ENCODE measurements at places on chromosomes 1 and 21.
A peak's percentile ranks its signal among the peaks of the same experiment; 100 is the strongest.

- no peak for DNase-seq
These were observed 13.0 kb downstream of the UMODL1 start for GRCh38 chr21:42084079-42084478.

GRCh38 chr1:59061876-59062275, 235.0 kb upstream of the FGGY start:
- DNase-seq, result peak; percentile 97

- DNase-seq, result peak; percentile 31
These were observed 115.6 kb downstream of the XCL2 start for GRCh38 chr1:168428063-168428731.

- no peak for DNase-seq
These were observed 7.8 kb downstream of the CELSR2 start for GRCh38 chr1:109256971-109257681.

DNA sequence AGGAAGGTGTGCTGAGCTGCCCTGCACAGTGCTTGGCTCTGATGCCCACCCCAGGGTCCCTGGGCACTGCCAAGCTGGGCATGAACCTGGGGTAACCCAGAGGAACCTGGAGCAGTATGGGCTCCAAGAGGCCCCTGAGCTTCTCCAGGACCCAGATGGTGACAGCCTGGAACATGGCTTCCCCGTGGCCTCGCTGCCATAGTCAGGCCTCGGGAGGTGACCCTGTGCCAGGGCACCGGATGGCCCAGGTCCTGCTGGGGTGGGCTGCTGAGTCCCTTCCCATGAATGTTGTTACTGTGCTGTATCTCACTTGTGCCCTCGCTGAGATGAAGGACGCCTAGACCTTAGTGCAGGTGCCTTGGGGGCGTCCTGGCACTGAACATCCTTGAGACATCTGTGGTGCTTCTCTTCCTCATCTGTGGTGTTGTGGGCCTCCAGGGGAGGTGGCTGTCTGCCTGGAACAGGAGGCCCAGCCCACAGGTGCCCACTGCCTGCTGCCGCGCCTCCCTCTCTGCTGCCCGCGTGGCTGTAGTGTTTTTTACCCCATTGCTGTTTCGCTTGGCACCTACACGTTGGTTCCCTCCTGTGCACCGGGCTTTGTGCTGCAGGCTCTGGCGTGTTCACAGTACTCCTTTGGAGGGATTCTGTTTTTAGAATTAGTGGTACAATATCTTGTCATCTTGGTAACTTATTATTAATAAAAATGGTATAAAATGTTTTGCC, 160.3 kb downstream of the PCBP3 start:
- DNase-seq, result no peak

GRCh38 chr1:81812712-81813111, 12.0 kb downstream of the ADGRL2 start:
- no peak for DNase-seq

DNA sequence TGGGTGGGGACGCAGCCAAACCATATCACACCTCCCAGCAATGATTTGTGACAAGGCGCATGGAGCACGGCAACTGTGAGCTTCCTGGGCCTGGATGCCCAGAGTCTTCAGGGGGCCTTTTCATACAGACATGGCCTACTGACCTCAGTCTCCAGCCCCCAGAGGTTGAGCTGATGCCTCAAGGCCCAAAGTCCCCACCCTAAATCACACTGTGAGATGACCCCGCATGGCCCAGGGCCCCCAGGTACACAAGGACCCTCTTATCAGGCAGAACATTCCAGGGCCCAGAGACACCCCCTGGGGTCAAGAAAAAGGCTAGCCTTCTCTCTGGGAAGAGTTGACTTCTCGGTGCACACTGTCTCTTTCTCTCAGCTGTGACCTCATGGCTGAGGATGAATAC, 179.7 kb upstream of the C1orf174 start:
- no peak for DNase-seq

- DNase-seq, result peak; percentile 64
These were observed 8.6 kb downstream of the FMOD start for GRCh38 chr1:203342192-203342940.

DNA sequence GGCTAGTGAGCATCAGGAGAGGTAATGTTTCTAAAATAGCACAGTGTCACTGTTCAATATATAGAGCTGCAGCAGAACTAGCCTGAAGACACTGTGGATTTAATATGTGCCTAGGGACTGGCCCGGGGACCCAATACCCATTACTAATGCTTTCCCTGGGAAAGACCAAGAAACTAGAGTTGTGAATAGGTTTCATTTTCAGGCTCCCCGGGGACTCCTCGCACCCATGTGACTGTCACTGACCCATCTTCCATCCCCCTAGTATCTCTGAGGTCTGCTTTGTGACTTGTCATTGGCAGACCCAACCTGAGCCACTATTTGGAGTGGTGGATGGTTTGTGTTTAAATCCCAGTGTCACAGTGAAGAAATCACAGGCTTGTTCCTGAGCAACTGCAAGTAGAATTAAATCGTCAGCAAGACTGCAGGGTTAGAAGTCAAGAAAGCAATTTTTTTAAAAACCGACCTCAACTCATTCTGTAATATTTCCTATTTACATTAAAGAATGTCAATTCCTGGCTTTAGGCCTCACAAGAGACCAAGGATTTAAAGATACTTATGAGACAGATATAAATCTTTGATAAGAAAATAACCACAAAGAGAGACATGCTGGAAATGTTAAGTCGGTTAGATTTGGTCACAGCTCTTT, 130.0 kb upstream of the TNR start:
- no peak for DNase-seq

GRCh38 chr1:181354865-181355264, 128.5 kb upstream of the CACNA1E start:
- DNase-seq, result no peak

DNA sequence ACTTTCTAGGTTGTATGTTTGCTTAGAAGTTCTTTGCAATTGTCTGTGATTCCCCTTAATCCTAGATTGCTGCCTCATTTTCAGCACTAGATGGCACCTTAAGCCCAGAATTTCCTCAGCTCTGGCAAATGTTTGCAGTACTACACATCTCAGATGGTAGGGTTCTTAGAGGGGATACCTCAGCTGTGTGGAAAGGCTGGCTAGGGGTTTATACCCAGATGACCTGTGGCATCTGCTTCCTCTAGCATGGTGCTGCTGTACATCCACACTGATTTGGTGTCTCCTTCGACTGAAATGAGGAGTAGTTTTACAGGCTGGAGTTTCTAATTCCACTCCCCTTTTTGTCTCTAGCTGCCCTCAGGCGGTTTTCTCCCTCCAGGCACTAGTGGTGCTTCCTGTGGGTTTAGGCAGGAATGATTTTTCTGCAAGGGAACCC, 23.5 kb downstream of the ASB17 start:
- peak; percentile 39 for DNase-seq

DNA sequence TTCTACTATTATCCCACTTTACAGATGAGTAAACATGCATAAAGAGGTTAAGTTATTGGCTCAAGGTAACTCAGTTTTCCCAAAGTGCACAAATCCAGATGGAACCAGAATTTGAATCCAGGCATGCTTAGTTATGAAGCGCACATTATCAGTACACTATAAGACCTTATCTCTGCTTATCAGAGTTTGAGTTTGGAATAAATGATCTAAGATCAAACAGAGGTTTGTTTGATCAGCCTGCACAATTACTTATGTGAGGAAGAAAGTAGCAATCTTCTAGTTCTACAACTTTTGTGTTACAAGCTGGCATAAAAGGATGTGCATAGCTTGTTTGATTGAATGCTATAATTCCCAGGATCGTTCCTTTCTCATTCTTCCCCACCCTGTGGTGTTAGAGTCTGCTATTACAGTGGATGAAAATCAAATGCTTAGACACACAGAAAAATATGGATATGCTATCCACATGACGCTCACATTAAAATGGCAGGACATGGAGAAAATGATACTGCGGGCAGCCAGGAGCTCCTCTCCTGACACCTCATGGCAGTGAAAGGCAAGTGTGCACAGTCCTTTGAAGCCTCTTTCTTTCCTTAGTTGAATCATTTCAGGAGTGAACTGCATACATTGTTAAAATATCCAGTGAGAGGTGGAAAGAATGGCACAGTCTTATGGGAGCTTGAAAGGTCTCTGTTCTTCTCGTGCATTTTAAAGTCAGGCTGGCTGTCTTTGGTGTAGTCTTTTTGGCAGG, 23.9 kb upstream of the PBX1 start:
- DNase-seq, result no peak

- no peak for DNase-seq
These were observed 7.9 kb downstream of the SORT1 start for GRCh38 chr1:109389638-109390341.

DNA sequence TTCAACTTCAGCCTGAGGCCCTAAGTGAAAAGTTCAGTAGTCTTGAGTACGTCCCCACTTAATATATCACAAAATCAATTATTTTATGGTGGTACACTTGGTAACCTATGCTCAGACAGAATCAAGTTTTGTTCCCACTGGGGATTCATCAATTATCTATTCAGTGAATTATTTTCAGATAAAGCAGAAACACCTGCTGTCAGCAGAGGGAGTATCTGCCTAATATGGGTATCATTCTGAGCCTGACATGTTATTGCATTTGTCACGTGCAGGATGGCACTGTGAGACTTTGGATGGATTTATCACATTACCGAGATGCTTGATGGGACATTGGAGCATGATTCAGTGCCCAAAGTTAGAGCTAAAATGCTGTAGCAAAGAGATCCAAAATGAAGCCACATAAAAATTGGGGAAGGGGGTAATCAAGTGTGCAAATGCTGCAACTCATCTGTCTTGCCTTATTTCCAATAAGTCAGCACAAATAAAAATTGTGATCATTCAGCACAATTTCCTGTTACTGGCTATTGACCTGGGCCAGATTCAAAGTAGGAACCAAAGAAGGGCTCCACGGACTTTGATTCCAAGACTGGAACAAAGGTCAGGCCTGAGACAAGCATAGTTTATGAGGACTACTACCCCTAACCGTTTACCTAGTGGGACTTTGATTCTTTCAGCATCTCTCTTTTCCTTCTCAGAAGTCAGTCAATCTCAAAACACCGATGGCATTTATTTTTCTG, 657.6 kb downstream of the LMO4 start:
- no peak for DNase-seq

DNA sequence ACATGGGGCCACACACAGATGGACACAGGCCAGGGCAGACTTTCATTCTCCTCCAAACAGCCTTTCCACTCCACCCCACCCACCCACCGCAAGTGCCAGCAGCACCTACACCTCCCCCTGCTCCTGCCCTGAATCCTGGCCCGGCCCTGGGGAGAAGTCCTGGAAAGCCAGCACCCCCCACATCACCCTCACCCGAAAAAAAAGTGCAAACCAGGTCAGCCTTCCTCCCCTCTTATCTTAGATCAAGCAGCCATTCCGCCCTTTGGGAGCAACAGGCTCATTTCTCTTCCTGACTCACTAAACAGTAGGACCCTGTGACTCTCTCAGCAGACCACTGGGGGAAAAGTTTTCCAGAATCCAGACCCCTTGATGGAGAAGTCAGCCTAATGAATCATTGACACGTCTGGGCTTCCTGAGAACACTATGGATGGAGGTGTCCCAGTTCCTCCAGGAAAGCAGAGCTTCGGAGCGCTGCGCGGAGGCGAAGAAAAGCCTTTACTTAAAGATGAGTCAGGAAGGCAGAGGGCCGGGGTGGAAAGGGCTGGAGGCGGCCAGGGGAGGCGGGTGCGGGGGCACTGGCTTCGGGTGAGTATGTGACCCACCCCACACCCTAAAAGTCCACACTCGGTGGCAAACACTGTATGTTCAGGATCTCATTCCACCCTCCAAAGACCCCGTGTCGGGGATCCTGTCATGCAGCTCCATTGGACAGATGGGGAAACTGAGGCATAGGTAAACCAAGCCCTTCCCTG, 588.7 kb downstream of the MATN1 start:
- DNase-seq, result no peak

GRCh38 chr21:36639769-36640168, 59.1 kb upstream of the SIM2 start:
- DNase-seq, result no peak

DNA sequence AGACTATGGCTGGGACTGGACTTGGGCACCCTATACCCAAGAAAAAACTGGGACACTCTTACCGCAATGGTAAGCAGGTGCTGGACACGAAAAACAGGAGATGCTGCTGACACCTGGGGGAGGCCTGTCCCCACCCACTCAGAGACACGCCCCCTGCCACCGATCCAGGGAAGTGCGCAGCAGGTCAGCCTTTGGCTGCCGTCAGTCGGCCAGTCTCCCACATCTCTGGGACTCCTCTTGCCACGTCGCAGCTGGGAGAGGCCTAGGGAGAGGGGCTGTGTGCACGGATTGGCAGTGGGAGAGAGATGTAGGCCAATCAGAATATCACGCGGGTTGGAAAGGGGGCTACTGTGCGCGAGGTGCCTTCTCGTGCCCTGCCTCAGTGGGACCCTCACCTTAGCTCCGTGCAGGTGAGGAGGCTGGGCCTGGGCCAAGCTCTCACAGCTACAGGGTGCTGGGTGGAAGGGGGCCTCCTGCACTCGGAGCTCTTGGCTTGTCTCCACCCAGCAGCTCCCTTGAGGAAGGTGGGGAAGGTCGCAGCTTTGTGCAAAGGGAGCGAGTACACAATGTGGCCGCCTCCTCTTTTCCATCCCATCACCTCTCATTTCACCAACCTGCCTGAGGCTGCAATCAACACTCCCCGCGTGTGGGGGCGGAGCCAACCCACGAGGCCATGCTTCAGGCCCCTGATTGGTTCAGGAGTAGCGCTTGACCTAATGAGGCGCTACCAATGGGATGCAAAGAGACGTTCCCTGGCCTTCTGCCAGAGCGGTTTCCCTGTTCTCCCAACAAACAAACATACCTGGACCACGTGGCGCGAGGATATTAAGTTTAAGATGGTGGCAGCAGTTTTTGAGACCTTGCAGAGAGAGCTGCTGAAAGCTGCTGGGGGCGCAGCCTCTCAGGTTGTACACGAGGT, 25.7 kb upstream of the LDLRAP1 start:
- no peak for DNase-seq

GRCh38 chr1:246987083-246987690, 20.7 kb downstream of the ZNF695 start:
- no peak for DNase-seq

- DNase-seq, result peak; percentile 81
These were observed 34.6 kb upstream of the CD55 start for GRCh38 chr1:207286786-207287468.

- DNase-seq, result no peak
These were observed 196.5 kb downstream of the TPR start for GRCh38 chr1:186178426-186179043.

DNA sequence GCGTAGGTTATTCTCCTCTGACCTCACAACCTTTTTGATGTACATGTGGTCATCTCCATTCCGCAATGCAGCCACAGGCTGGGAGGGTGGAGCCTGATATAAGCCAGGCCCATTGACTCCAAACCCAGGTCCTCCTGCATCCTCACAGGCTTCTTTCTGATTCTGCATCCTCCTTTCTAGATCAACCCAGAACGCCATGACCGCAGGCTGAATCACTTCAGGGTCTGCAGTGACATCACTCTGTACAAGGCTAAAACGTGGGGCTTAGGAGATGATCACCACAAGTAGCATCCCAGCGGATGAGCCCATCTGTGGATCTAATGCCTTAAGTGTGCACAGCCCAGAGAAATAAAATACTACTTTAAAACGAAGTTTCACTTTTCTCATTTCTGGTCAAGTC, 16.1 kb downstream of the EBNA1BP2 start:
- no peak for DNase-seq

- peak; percentile 51 for DNase-seq
These were observed 933 bp downstream of the C1orf35 start for GRCh38 chr1:228101994-228102790.

All from muscle of back (tissue), 13 donors.